CD4-positive, alpha-beta T cell (primary cell): ENCODE measurements at places on chromosomes 3 and 15.

DNA sequence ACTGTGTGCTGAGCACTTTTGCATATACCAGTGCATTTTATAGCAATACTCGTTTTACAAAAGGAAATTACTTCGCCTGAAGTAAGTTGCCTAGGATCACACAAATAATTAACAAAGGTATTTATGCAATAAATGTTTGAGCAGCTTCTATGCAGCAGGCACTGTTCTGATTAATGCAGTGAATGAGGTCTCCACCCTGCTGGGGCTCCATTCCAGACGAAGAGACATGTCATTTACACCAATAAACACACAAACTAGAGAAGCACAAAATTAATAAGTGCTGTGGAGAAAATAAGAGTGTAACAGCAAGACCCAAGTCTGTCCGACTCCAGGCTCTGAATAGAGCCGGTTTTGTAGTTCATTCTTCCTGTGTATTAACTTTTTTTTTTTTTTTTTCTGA lies 17.5 kb downstream of the NOX5 start:
- no peak for DNase-seq

DNA sequence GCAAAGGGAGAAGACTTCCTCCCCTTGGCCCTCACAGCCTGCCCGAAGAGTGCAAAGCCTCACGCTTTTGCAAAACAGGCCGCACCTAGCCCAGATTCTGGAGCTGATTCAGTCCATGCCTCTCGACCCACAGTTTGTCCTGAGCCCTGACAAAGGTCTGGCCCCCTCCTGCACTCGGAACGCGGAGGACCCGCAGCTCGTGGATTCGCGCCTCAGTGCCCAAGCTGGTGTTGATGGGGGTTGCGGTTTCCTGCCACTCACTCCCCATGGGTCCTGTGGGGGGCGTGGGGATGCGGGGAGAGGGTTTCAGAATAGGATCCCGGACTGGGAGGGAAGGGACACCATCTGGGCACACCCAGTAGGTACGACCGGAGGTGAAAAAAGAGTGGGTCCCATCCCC lies 594 bp upstream of the CRABP1 start:
- no peak for DNase-seq

DNA sequence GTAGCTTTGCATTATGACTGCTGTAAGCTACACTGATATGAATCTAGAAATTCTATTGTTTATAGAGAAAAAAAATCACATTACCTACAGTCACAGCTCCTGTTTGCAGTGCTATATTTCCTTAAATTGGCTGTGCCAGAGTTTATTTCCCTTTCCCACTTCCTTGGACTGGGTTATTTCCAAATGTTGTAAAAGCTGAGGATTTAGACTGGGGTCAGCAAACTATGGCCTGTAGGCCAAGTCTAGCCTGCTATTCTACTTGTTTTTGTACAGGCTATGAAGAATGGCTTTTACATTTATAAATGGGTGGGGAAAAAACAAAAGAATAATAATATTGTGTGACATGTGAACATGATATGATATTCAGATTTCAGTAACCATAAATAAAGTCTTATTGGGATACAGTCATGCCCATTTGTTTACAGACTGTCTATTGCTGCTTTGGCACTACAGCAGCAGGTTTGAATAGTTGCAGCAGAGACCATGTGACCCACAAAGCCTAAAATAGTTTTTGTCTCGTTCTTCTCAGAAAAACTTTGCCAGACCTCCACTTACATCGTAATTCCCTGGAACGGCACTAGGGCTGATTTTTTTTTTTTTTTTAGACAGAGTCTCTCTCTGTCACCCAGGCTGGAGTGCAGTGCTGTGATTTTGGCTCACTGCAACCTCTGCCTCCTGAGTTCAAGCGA lies 7.8 kb downstream of the GLDN start:
- no peak for DNase-seq

DNA sequence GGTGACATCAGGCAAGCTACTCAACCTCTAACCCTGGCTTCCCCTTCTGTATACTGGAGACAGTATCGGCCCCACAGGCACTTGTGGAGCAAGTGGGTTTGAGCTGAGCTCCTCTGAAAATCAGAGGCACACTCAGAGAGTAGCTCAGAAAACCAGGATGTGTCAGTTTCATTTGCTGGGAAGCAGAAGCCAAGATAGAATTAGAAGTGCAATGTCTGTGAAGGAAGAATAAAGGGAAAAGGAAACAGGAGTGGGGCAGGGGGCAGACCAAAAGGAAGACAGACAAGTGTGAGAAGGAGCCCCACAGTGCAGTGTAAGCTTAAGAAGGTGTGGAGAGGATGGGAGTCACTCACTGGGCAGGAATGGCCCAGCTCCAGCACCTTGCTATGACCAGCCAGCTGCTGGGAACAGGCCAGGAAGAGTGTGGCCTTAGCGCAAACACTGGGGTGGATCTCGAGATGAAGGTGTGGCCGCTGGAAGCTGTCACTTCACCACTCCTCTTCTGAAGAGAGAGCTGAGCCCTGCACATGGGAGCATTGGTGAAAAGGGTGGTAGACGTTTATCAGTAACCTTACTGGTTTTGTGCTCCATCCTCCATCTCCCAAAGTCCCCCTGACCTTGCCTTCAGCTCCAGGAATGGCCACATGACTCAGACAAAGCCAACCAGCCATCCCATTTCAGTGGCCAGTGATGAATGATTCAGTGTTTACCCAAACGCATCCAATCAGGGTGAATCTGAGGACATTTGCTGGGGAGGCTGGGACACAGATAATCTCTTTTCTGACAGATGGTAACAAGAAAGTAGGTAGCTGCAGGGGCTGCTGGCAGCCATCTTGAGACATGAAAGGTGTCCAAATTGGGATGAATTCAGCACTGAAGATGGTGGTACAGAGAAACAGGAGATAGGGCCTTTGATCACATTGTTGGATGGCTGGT lies 108.4 kb downstream of the SHQ1 start:
- DNase-seq, result no peak

GRCh38 chr3:194139814-194140391 lies 4.0 kb downstream of the HES1 start:
- DNase-seq, result no peak

DNA sequence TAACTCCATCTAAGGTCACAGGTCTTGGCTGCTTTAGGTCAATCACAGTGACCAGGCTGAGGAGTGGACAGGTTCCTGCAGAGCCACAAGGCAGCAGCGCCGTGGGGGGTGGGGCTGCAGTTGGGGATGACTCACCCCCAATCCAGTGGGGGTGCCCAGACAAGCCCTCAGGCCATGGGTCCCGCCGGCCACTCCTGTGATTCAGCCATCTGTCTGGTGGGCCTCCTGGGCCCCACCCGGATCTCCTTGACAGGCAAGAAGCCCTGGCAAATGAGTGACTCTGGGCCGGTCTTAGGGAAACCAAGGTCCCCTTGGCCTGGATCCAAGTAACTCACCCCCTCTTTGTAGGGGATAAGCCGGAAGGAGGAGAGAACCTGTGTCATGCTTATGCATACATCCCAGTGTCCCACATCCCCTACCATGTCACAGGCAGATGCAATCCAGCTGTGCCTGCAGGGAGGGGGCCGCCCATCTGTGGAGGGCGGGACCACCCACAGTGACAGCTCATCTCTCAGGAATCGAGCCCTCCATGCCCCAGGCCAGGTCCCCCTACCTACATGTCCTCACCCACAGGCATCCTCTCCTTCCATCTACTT lies 495 bp upstream of the COL7A1 start:
- DNase-seq, result no peak

- DNase-seq, result no peak
Observed at GRCh38 chr15:94844538-94845389, 613.4 kb downstream of the MCTP2 start.
